ENCODE measurements at places on chromosomes 13 and 19.

GRCh38 chr19:588093-588740 is 1.5 kb upstream of the HCN2 start:
- peak; percentile 91 for DNase-seq

DNA sequence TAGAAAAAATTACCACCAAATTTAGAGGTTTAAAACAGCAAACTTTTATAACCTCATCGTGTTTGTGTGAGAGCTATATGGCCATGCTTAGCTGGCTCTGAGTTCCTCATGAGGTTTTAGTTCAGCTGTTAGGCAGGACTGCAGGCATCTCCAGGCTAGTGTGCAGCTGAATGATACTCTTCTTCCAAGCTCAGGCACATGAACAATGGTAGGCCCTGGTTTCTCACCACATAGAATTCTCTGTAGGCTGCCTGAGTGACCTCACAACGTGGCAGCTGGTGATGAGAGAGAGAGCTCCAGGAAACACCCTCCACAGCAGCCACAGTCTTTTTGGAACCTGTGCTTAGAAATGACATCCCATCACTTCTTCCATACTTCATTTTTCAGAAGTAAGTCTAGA is 540.6 kb upstream of the MIR17HG start:
- no peak for DNase-seq

DNA sequence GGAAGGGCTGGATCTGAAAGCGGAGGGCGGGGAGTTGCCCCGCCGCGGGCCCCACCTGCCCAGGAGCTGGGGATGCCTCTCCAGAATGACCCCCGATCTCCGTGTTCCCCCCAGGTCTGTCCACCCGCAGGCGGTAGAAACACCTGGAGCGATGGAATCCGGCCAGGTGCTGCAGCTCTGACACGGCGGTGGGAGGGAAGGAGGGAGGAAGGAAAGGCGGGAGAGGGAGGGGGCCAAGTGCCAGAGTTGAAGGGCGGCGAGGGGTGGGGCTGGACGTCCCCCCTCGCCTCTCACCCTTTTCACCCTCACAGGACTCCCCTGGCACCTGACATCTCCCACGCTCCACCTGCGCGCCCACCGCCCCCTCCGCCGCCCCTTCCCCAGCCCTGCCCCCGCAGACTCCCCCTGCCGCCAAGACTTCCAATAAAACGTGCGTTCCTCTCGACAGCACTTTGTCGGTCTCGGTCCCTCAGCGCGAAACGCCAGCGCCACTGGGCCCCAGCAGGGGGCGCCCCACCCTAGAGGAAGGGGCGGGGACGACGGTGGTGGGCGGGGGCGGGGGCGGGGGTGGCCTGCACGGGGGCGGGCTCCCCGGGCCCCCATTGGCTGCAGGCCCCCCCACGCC is 337 bp upstream of the FXYD7 start:
- DNase-seq: peak; percentile 76

- no peak for DNase-seq
Measured at GRCh38 chr13:75236774-75237173, 245.2 kb downstream of the TBC1D4 start.

GRCh38 chr19:13014101-13014920 is 19.0 kb downstream of the NFIX start:
- DNase-seq: no peak

DNA sequence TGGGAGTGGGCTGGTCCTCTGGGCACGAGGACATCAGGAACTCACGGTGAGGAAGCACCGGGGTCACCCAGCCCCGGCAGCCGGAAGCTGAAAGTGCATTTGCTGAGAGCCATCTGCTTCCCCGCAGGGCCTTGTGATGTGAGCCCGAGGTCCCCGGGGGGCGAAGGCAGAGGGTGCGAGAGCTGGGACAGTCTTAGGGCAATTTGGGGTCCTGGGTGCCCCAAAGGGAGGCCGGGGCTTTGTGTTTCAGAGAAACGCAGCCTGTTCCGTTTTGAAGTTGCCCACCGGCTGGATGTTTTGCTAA is 4.8 kb downstream of the F2RL3 start:
- DNase-seq: no peak

GRCh38 chr13:85549819-85550218 is 249.4 kb downstream of the SLITRK6 start:
- no peak for DNase-seq

DNA sequence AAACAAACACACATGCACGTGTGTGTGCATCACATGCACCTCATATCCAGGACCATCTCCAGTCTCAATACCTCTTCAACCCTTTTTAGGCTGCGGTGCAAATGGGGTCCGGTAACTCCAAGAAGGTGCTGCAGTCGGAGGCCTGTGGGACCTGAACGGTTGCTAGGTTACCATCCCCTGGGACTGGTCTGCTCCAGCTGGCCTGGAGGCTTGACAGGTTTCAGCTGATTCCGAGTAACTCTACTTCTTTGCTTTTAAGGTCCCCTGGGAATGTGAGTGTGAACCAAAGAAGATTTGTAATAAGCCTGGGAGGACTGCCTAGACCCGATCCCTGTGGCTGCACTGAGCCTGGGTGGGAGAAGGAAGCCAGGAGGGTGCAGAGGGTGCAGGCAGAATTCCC is 117.5 kb downstream of the CCNA1 start:
- peak; percentile 83 for DNase-seq

DNA sequence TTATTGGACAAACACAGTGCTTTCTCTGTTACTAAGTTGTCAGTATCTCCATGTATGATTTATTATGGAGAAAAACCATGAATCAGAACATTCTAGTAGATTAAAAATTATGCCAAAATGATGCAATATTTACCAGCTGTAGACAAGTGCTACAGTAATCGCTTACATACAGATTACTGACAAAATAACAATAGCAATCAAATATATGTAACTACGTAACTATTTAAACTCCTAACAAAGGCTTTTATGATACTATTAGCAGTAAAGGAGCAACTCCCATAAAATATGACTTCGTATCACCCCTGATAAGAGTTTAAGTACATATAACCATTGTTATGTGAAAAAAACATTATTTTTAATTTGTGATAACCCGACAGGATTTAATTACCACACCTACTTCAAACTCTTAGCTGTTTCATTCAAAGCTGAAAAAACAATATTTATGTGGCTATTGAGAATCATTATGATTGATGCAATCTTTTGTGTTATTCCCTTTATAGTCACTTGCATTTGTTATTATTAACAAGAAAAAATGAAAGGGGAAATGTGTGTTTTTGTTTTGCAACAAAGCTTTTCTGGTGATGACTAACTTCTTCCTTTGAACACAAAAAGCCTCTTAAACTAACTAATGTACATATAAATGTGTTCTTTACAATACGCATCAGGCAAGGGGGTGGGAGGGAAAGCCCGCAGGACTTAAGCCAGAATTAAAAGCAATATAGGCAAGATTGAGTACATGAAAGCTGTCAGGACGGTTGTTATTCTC is 147.4 kb downstream of the ABCC4 start:
- DNase-seq: no peak

GRCh38 chr13:110562036-110562597 is 595 bp upstream of the RAB20 start:
- no peak for DNase-seq

DNA sequence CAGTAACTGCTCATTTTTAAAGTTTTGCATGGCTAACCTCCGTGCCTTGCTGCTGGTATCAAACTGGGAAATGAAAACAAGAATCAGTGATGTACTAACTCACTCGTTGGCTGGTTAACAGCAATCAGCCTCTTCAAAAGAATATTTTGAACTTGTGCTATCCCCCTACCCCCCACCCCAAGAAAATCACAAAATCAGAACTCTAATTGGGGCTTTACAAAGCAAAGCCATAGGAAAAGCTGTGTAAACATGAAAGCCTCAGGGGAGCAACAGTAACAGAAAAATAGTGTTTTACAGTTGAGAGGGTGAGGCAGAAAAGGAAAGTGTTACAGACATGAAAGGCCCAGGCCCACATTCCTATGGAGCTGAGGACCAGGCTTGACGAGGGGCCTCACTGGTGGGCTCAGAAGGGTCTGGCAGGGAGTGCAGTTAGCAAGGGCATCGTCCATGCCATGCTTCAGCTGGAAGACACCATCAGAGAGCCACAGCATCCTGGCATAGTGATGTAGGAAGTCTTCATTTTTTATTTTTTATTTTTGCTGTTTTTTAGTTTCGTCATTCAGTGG is 217.6 kb downstream of the PCCA start:
- no peak for DNase-seq

DNA sequence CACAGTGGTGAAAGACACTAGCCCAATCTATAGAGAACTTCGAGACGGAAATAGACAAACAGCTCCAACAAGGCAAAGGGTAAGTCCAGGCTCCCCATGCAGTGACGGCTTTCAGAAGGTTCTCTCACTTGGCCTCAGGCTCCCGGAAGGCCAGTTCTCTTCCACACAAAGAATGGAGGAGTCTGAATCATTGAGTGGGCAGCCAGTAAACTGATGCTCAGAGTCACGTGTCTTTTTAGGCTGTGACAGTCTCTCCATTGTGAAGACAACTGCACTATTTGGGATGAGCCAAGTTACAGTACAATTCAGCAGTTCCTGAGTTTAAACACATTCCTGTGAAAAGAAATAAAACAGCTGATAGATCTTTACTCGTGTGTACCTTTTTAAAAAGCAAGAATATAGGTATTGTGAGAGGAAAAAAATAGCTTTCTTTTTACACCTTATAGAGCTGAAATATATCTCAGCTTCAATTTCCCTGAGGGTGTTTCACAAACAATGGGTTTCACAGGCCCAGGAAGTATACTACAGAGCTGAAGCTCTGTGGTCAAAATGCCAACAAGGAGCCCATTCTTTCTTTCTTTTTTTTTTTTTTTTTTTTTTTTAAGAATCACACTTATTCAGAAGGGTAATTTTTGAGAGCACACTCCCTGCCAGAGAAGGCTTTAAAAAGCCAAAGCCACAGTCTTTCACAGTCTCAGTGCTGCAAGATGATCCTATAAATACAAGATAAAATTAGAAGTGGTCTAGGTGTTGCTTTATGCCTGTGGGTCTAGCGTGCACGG is 135.1 kb downstream of the FREM2 start:
- no peak for DNase-seq

DNA sequence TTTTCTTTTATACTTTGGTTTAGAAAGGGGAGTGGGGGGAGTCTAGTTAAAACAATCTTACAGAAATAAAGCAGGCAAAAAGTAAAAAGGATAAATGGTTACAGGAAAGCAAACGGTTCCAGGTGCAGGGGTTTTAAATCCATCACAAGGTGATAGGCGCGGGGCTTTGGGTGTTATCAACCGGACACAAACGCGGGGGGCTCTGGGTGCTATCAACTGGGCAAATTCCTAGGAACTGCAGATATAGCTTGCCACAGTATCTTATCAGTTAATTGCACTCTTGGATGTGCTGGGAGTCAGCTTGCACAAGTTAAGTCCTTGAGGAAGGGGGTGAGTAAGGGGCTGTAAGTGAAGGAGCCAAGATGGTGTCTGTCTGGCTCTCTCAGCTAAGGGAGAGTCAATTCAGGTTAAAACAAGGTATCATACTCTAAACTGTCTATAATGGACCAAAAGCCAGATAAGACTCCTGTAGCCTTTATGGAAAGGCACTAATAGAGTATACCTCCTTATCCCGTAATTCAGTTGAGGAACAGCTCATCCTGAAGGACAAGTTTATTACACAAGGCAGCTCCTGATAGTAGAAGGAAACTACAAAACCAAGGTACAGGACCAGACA is 32.6 kb upstream of the ZSCAN5A start:
- DNase-seq: no peak

GRCh38 chr19:7326105-7326877 is 22.4 kb upstream of the ARHGEF18 start:
- DNase-seq: no peak

Measured in D341Med (cell line).